ENCODE measurements at places on chromosomes 5 and 9.

DNA sequence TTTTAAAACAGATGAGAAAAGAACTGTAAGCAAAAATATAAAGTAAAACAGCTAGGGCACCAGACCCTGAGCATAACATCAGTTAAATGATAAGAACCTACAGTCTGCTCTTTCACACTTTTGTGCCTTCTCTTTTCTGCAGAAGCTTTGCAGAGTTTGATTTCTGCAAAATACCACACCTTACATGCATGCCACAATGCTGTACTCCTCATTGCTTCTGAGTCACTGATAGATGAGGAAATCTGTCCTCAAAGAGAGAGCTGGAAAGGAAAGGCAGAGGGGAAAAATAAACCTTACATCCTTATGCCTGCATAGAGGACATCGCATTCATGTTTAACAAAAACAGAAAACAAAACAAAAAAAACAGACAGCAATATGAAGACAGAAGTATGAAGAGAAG is 142.9 kb downstream of the ATPSCKMT start:
- DNase-seq, result no peak

DNA sequence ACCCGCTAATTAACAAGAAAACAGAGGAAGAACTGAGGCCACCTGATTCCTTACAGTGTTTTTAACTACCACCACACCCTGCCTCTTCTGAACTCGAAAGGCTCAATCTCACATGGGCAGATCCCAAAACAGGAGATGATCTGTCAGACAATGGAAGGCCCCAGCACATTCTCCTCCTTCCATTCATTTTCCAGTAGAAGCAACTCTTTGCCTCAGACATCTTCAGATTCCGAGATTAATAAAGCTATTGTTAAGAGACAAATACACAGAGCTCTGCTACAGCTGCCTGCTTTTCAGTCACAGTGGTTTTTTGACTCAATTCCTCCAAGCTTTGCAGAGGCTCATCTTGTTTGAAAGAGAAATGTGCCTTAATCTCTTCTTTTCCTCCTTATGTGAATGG is 127.2 kb upstream of the ADAMTSL1 start:
- no peak for DNase-seq

DNA sequence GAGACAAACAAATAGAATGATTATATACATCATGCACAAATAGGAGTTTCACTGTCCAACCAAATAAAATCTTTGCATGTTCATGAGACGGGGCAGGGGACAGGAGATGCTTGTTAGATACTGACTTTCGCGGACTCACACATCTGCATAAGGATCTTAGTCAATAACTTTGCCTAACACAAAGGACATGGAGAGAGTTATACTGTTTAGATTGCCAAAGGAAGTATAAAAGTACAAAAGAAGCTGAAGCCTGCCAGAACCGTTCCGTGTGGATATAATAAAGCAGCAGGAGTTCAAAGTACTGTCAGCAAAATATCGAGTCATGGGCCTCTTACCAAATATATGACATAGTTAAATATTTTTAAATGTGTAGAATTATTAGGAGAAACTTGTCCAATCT is 1148.4 kb downstream of the EFNA5 start:
- no peak for DNase-seq

GRCh38 chr9:93254806-93255493 is 71.0 kb downstream of the WNK2 start:
- DNase-seq, result no peak

DNA sequence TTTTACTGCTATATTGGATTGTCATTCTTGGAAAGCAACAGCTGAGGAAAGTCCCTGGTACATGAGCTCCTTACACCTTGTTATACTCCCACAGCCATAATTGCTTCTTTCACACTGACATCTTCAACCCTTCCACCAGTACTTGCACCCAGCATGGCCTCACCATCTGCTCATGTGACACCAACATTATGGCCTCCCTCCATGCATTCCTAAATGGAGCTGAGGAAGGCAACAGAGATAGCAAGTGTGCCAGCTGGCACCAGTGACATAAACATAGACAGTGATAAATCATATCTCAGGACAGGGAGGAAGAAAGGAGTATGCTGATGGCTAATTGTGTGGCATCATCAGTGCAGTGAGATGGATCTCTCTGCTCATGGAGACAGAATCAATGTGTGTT is 119.5 kb downstream of the BAAT start:
- no peak for DNase-seq

- no peak for DNase-seq
Measured at GRCh38 chr5:73625372-73625943, 538 bp upstream of the ARHGEF28 start.

Measured in WTC11 (cell line).